Neural progenitor cell (in vitro differentiated cells): ENCODE measurements at places on chromosomes 13 and 19.

- peaks cover 5% of the 10 kb centered on the region for H3K36me3 ChIP-seq
- H3K27me3 ChIP-seq: no peaks in the 10 kb centered on the region
- DNase-seq: no peak
- H3K4me3 ChIP-seq: no peak overlapping the region
- no peaks in the 10 kb centered on the region for H3K4me1 ChIP-seq
These were observed 26.0 kb downstream of the OBI1 start for GRCh38 chr13:78632996-78633395.

DNA sequence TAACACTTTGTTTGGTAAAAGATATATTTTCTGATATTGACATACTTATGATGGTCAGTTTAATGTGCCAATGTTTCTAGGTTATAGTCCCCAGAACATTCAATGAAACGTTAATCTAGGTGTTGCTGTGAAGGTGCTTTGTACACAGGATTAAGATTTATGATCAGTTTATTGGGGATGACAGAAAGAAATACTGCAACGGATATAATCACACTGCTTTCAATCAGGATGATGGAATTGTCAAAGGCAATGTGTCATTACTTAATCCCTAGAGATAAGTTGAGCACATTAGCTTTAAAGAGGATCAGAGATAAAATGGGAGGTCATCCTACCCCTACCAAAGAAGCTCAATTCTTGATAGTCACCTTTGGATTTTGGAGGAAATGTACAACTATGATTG is 12.4 kb upstream of the SIGLEC12 start:
- no peaks in the 10 kb centered on the region for H3K27me3 ChIP-seq
- no peak overlapping the region for H3K27ac ChIP-seq
- no peaks in the 10 kb centered on the region for H3K36me3 ChIP-seq
- no peaks in the 10 kb centered on the region for H3K4me1 ChIP-seq

DNA sequence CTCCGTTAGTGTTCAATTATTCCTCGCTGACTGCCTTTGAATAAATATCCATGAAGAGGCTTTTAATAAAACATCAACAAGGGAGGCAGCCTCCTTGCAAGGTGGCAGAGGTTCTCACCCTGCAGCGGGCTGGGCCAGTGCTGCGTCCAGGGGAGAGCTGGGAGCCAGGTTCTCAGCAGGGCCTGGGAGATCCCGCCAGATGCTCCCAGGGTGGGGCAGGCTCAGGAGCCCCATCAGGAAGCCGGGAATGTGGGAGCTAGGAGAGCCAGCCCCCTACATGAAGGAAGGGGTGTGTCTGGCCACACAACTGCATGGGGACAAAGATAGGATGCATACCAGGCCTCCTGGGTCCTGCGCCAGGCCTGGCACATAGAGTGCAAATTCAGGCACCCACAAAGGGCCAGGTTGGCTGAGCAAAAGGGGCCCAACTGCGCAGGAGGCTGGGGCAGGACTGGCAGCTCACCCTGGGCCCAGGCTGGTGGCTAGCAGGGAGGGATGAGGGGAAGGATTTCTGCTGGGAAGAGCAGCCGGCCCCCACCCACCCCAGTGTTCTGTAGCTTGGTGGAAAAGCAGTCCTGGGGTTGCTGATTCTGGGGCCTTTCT is 22.8 kb downstream of the VSTM2B start:
- H3K4me3 ChIP-seq: no peak overlapping the region
- no peaks in the 10 kb centered on the region for H3K27me3 ChIP-seq
- H3K27ac ChIP-seq: no peak overlapping the region
- H3K4me1 ChIP-seq: no peaks in the 10 kb centered on the region
- H3K36me3 ChIP-seq: no peaks in the 10 kb centered on the region

- no peaks in the 10 kb centered on the region for H3K27me3 ChIP-seq
- no peaks in the 10 kb centered on the region for H3K4me1 ChIP-seq
- no peak for DNase-seq
These were observed 248.1 kb downstream of the ITGBL1 start for GRCh38 chr13:101700598-101700997.

DNA sequence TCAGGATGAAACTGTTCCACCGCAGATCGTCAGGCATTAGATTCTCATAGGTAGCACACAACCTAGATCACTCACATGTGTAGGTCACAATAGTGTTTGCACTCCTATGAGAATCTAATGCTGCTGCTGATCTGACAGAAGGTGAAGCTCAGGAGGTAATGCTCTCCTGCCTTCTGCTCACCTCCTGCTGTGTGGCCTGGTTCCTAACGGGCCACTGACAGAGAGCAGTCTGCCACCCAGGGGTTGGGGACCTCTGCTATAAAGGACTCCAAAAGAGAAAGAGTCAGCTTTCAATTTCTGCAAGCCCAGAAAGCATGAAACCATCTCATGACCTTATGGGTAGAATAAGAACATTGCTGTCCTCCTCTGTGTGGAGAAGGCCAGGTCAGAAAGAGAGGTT is 43.5 kb upstream of the PCCA start:
- H3K27me3 ChIP-seq: no peaks in the 10 kb centered on the region
- no peak overlapping the region for H3K27ac ChIP-seq
- DNase-seq: no peak
- no peaks in the 10 kb centered on the region for H3K36me3 ChIP-seq
- peaks cover 2% of the 10 kb centered on the region for H3K4me1 ChIP-seq

- no peak overlapping the region for H3K4me3 ChIP-seq
These were observed 12.2 kb upstream of the ZNF304 start for GRCh38 chr19:57338877-57339276.

DNA sequence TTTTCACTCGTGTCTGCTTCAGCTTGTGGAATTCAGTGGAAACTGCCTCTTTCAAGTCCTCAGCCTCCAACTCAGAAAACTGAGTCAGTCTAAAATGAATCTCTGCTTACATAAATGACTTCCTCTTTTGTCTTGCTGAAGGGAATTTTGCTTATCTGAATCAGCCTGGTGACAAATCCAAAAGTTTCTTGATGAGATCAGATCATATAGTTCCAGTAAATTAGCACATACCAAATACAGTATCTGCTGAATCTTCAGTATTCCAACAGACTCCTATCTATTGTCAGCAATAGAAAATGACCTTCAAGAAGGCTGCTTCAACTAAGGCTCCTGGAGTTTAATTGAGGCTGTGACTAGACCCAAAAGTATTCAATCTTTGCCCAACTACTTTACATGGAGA is 290.0 kb downstream of the MZT1 start:
- H3K27me3 ChIP-seq: no peaks in the 10 kb centered on the region
- H3K36me3 ChIP-seq: no peaks in the 10 kb centered on the region
- no peak overlapping the region for H3K27ac ChIP-seq
- DNase-seq: no peak

GRCh38 chr19:18941628-18942354 is 774 bp upstream of the HOMER3 start:
- peak; percentile 15 for DNase-seq
- H3K27ac ChIP-seq: no peak overlapping the region
- peaks cover 16% of the 10 kb centered on the region for H3K4me1 ChIP-seq
- H3K36me3 ChIP-seq: no peaks in the 10 kb centered on the region

DNA sequence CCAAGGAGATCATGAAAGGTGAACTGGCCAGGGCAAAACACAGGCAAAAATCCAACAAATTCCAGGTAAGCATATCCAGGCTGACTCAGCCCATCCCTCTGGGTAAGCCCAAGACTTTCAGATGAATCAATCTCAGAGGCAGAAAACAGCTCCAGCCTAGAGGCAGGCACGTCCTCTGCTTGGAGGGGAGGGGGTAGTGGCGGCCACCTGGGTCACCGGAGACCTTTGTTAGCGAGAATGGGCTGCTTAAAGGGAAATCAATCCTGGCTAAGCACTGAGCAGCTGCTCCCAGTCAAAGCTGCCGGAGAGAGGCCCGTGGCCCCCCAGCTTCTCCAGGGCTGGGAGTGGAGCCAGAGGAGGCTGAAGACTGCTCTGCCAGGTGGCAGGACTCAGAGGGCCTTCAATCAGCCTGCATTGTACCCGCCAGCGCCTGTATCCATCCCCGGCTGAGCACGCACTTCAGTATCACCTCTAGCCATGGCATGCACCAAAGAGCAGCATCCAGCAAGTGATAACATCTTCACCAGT is 48.2 kb downstream of the PIN1 start:
- H3K4me1 ChIP-seq: peaks cover 20% of the 10 kb centered on the region
- no peaks in the 10 kb centered on the region for H3K36me3 ChIP-seq
- H3K27me3 ChIP-seq: no peaks in the 10 kb centered on the region
- no peak overlapping the region for H3K4me3 ChIP-seq
